ENCODE measurements at places on chromosomes 16 and 17.
A peak's percentile ranks its signal among the peaks of the same experiment; 100 is the strongest.

- peak; percentile 42 for DNase-seq
These were observed 11.6 kb downstream of the FBXL19 start for GRCh38 chr16:30934827-30935557.

- no peak for DNase-seq
These were observed 249.7 kb upstream of the GSE1 start for GRCh38 chr16:85363427-85363826.

GRCh38 chr17:39607851-39608130 lies at the start of gene NEUROD2:
Gene NEUROD2 (minus strand): TSS chr17:39607920. CDS start chr17:39606599, 1,321 bp downstream.
- DNase-seq = no peak

DNA sequence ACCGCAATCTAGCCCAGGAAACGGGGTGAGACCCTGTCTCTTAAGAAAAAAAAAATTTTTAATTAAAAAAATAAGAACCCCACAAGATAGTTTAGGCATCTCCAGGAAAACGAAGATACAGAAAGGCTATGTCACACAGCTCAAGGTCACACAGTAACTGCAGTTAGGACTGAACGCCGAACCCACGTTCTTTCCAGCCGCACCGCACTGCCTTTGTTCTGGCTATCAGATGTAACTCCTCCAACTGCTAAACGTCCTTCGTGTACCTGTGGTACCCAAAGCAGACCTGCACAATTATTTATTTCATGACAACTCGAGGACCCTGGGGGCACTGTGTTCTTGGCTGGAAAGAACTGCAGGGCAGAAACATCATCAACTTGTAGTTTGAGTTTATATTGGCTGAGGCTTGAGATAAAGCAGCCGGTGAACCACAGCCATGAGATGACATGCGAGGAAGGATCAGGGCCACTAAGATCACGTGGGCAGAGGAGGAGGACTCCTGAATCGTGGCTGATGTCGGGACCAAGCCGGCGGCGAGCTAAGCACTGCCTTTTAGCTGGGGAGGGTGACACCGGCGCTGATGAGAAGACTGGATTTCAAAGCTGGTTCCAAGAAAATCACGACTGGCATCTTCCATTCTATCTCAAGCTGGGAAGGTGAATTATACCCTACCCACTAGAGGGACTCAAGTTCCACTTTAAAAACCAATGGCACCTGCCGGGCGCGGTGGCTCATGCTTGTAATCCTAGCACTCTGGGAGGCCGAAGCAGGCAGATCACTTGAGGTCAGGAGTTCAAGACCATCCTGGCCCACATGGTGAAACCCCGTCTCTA lies 20.7 kb upstream of the MNT start:
- DNase-seq = no peak

DNA sequence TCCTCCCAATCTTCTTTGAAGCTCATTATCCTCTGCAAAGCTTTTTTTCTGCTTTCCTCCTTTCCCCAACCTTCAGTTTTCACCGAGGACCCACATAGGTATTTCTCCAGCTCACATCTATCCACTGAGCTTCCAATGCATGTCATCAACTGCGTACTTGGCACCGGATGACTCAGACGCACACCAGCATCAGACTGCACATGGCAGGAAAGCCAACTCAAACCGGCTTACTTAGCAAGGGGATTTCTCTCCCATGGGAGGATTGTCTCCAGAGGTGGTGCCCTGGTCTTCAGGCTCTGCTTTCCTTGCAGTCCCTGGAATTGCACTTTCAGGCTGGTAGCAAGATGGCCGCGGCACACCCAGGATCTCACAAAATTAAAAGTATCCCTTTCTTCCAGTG lies 1.7 kb upstream of the AKTIP start:
- DNase-seq = no peak

- no peak for DNase-seq
These were observed 233.0 kb upstream of the IRX5 start for GRCh38 chr16:54697677-54698076.

- peak; percentile 90 for DNase-seq
These were observed 2.7 kb downstream of the MPRIP start for GRCh38 chr17:17044846-17045561.

DNA sequence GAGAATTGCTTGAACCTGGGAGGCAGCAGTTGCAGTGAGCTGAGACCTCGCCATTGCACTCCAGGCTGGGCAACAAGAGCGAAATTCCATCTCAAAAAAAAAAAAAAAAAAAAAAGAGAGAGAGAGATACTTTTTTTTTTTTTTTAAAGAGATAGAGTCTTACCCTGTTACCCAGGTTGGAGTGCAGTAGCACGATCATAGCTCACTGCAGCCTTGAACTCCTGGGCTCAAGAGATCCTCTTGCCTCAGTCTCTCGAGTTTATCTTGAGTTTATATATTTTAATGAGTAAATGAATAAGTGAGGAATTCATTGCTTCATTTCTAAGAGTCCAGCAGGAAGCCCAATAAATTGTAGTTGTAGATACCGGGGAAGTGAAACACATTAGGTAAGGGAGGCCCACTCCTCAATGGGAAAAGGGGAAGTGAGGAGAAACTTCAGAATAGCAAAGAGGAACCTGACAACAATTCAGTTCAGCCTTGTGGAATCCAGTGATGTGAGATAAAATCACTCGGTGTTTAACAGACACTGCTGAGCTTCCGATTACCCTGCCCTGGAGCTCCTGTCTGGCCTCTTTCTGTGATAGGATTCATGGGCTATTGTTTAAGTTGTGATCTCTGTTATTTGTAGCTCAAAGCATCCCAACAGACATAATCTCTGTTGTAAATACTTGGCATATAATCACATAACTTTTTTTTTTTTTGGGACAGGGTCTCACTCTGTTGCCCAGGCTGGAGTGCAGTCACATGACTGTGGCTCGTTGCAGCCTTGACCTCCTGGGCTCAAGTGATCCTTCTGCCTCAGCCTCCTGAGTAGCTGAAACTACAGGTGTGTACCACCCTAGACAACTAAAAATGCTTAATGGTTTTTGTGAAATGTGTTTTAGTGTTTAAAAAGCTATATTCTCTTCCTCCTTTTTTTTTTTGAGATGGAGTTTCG lies 15.8 kb upstream of the ITGAM start:
- no peak for DNase-seq

GRCh38 chr17:5913032-5913531 lies 157.1 kb upstream of the WSCD1 start:
- no peak for DNase-seq

DNA sequence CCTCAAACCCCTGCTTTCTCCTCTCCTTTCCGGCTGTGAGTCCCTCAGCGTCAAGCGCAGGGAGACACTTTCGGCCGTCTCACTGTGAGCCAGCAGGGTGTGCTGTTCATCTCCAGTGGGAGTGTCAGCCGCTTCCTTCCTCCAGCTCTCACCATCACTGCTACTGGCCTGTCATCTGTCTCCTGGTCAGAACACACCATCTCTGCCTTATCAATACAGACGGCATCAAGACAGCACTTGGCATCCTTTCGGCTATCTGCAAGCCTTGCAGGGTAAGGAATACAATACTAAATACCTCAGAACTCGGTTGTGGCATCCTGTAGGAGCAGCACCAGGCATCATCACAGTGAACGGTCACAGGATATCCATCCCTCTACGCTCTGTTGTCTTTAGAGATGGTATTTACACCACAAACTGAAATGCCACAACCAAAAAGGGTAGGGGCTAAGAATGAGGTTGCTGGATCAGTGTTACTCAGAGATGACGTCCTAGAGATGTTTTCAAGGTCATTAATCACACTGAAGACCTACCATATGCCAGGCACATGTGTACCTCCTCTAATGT lies 20.7 kb upstream of the CMTM4 start:
- no peak for DNase-seq

DNA sequence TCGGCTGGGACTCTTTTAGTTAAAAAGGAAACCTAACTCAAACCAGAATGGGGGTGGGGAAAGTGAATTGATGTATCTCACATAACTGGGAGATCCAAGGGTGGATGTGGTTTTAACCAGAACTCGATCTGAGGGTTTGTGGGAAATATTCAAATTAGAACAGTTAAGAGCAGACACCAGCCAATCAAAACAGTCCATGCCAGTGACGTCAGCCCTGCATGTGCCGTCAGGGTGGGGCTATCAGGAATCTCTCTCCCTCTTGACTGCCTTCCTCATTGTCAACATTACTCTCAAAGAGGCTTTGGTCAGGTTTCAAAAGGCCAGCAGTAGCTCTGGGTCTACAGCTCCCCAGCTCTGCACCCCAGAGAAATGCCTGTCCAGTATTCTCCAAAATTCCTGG lies 94.2 kb upstream of the HSBP1 start:
- DNase-seq = no peak

DNA sequence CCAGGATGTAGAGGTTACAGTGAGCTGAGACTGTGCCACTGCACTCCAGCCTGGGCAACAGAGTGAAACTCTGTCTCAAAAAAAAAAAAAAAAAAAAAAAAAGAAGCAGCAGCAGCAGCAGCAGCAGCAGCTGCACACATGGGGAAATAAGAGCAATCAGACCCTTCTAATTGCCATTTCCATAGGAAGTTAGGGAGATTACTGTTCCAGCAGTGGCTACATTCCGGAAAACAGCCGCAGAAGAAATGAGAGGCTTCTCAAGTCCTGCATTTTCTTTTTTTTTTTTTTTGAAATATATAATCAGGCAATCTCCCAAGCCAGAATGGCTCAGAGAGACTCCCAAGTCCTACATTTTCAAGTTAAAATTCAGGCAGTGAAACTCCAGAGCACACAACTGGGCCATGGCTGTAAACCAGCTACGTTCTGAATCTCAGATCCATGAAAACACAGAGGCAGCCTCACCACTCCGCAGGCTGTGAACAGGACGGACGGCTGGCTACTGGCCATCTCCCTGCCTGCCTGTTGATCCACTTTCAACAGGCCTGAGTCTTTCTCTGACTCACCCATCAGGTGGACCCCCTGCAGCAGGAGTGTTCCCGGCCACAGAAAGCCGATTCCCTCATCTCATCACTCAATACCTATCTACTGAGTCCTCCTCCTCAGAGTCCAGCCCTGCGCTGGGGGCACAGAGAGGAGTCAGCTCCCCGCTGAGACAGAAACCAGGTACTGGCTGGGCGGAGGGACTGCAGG lies 15.0 kb downstream of the TRPV1 start:
- peak; percentile 87 for DNase-seq

GRCh38 chr17:56740481-56740880 lies 93.2 kb downstream of the C17orf67 start:
- no peak for DNase-seq

- DNase-seq = peak; percentile 32
These were observed 635.9 kb downstream of the WWOX start for GRCh38 chr16:78735337-78735736.

GRCh38 chr17:30398328-30399041 lies 19.8 kb downstream of the CPD start:
- DNase-seq = no peak

DNA sequence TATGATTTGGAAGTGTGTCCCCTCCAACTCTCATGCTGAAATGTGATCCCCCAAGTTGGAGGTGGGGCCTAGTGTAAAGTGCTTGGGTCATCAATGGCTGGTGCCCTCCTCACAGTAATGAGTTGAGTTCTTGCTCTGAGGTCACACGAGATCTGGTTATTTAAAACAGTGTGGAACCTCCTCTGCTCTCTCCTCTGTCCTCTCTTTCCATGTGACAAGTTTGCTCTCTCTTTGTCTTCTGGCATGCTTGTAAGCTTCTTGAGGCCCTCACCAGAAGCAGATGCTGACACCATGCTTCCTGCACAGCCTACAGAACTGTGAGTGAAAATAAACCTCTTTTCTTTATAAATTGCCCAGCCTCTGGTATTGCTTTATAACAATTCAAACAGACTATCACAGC lies 19.9 kb downstream of the BRIP1 start:
- no peak for DNase-seq

DNA sequence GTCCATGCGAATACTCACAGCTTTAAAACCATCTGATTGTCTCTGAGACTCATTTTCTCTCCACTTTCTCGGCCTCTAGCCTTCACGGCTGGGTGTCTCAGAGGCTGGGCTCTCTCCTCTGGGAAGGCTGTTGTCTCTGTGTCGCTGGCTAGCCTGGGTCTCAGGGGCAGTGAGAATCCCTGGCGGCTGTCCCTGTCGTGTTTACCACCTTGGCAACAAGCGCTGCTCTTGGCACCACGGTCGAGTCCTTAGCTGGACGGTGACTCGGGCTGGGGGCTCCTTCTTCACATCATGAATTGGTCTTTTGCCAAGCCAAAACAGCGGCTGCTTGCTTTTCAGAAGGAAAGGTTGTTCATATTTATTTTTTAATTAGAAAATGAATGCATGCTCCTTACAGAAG lies 81.1 kb downstream of the MSI2 start:
- DNase-seq = peak; percentile 25

GRCh38 chr17:68750208-68750562 lies 149.0 kb upstream of the FAM20A start:
- DNase-seq = no peak

- DNase-seq = no peak
These were observed 2.0 kb upstream of the RASL10B start for GRCh38 chr17:35729405-35729833.

DNA sequence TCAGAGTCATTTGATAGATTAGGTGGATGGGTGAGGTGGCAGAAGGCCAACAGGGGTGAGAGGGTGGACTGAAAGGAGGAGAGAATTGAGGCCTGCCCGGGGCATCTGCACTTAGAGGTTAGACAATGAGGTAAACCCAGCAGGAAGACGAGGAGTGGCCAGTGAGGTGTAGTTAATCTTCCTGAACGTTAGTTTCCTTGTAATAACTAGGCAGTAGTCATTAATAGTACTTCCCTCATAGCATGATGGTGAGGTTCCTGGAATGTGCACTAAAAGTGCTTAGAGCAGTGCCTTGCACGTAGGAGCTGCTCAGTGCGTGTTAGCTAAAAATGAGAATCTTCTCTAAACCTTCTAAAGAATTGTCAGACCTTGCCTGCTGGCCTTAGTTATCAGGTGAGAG lies 13.5 kb upstream of the KSR1 start:
- DNase-seq = no peak

- DNase-seq = no peak
These were observed 123.9 kb upstream of the CIBAR2 start for GRCh38 chr16:85235991-85236817.

GRCh38 chr17:866568-867103 lies 84.5 kb downstream of the MRM3 start:
- no peak for DNase-seq

DNA sequence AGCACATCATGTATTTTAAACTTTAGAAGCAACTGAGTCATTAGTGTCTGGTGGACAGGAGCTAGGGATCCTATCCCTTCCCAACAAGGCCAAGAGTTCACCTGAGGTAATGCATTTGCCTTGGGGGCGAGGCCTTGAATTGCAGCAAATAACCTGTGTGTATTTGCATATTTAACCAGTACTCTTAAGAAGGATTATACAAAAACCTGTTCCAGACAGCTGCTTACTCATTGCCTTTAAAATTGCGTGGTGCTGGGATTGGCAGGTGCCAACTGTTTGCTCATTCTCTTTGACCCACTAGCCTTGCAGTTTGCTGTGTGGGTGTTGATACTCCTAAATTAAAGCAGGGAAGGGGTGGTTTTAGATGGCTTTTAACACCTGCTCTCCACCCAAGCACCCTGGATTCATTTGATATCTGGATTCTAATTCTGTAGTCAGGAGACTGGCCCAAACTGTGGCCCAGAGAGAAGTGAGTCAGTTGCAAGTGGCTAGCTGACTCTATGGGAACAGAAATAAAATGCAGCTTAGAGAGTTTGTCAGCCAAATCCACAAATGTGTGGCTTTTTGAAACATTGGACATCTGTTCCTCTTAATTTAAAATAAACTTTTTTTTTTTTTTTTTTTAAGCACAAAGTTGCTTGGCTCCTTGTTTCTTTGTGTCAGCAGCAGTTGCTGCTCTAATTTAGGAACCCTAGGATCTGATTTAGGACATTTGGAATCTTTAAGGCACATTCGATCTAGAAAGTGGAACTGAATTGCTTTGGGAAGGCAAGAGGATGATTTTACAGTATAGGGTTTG lies 46.9 kb downstream of the TUBD1 start:
- DNase-seq = peak; percentile 78

GRCh38 chr16:10635365-10636021 lies 55.1 kb upstream of the EMP2 start:
- no peak for DNase-seq

GRCh38 chr16:47311738-47312505 lies 148.9 kb downstream of the ITFG1 start:
- DNase-seq = no peak

All from tongue (tissue), 3 donors.